WTC11 (cell line): ENCODE measurements at places on chromosomes 2 and 18. TPM values are rescaled to one million over a fixed set of nuclear protein-coding genes. Genes with fewer than 3 reads are reported as not detected.

DNA sequence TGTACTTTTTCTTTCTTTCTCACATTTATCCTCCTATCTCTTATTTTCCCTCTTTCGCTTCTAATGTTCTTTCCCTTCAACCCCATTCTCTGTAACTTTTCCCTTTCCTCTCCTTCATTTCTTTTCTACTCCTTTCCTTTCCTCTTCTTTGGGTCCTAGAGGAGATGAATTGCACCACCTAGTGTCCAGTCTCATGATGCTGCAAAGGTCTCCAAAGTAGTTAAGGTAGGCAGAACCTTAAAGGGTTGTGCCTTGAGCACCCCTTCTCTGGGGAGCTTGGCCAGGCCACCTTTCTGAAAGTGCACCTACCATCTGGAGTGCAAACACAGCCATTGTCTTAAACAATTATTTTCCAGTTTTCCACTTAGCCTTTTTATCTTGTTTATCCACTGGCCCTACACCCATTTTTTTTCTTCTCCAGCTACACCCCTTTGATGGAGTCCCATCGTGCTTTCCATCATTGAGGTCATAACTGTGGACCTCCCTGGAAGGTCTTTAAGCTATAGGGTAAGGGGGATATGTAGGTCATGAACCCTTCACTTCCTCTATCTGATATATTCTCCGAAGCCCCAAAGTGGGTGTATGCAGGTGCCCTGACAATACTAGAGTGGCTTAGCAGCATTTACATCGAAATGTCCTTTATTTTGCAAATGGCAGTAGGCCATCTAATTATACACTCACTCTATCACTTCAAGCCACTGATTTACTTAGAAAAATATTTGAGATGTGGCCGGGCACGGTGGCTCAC is 155.9 kb downstream of the ESCO1 start:
- peak; percentile 47 for DNase-seq
- H3K27ac ChIP-seq, result no peak overlapping the region
- peaks cover 7% of the 10 kb centered on the region; the same call in 1 of the 2 replicates for H3K4me1 ChIP-seq
- H3K36me3 ChIP-seq, result no peaks in the 10 kb centered on the region
- no peak overlapping the region for H3K4me3 ChIP-seq

Gene GAREM1
- 7.0 to 7.7 TPM (median 7.4 TPM) in 3 replicates for total RNA-seq

DNA sequence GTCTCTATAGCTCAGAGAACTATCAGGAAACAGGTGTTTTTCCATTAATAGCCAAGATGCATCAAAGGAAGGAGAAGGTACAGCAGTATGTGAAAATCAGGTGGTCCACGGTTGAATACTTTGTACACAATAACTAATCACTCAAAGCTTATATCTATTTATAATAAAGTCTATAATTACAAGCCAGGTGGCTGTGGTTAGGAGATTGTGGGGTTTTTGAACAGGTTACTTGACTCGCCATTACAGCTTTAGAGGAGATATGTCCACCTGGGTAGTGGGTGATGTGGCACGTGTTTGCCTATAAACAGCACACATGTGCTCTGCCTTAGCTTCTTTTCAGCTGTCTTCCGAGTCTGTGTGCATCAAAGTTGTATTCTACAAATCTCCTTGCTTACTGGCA is 892.2 kb upstream of the ZEB2 start:
- H3K4me1 ChIP-seq, result no peaks in the 10 kb centered on the region
- DNase-seq, result no peak
- no peaks in the 10 kb centered on the region for H3K27me3 ChIP-seq
- peaks cover 6% of the 10 kb centered on the region; the same call in 1 of the 2 replicates for H3K36me3 ChIP-seq
- H3K27ac ChIP-seq, result no peak overlapping the region

Gene TOGARAM2
- total RNA-seq, result 0.62 to 1.0 TPM (median 1.0 TPM) in 3 replicates

GRCh38 chr2:17901246-17901645 is 22.8 kb downstream of the KCNS3 start:
- H3K36me3 ChIP-seq, result peaks cover 19% of the 10 kb centered on the region
- no peaks in the 10 kb centered on the region for H3K27me3 ChIP-seq
- H3K4me1 ChIP-seq, result peaks cover 24% of the 10 kb centered on the region
- DNase-seq, result no peak
- H3K27ac ChIP-seq, result 0 out of 2 replicates have a peak overlapping the region, but pooled peaks have one; percentile 11
- no peak overlapping the region for H3K4me3 ChIP-seq

DNA sequence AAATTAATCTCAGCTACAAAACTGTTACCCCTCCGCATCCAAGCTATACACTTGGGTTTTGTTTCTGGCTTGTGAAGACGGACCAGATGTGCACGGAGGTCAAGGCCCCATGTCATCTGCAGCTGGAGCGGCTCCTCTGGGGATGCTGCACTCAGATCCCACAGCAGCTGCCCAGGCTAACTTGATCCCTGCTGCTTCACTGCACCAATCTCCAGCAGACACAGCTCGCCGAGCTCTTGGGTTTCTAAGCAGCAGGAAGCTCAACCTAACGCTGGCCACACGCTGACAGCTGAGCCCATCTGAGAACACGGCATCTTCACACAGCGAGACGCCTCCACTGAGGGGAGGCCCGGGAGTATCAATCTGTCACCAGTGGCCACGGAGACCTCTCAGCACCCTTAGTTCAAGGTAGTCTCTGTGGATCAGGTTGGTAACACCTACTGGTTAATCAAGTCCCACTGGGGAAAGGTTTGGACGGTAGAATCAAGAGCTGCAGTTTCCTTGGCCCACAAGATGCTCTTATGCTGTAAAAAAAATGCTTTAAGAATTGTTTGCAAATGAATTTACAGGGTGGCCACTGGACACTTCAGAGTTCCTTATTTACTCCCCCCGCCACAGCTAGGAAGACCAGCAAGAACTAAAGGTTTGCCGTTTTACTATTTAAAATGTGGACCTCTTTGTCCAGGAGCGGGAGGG is 67.5 kb downstream of the EMILIN2 start:
- no peak for DNase-seq
- H3K4me3 ChIP-seq, result no peak overlapping the region

DNA sequence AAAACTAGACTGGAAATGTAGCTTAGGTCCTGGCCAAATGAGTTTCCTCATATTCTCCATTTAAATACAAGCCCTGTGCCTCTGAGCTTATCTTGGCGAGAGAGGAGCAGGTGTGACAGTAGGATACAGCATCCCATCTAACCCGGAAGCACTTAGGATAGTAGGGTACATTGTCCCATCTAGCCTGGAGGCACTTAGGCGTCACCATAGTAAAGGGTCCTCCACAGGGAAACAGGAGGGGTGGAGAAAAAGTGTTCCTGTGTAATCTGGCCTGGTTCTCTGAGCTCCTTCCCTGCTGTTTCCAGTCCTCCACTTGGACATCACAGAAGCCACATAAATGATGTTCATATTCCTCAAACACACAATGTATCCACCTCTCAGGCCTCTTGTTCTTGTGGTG is 301.4 kb downstream of the GALR1 start:
- H3K4me3 ChIP-seq, result no peak overlapping the region
- H3K27me3 ChIP-seq, result no peaks in the 10 kb centered on the region
- DNase-seq, result no peak

GRCh38 chr2:101724125-101724474 is 26.6 kb downstream of the MAP4K4 start:
- no peak for DNase-seq
- H3K27me3 ChIP-seq, result no peaks in the 10 kb centered on the region
- H3K4me3 ChIP-seq, result no peak overlapping the region
- no peaks in the 10 kb centered on the region for H3K36me3 ChIP-seq

DNA sequence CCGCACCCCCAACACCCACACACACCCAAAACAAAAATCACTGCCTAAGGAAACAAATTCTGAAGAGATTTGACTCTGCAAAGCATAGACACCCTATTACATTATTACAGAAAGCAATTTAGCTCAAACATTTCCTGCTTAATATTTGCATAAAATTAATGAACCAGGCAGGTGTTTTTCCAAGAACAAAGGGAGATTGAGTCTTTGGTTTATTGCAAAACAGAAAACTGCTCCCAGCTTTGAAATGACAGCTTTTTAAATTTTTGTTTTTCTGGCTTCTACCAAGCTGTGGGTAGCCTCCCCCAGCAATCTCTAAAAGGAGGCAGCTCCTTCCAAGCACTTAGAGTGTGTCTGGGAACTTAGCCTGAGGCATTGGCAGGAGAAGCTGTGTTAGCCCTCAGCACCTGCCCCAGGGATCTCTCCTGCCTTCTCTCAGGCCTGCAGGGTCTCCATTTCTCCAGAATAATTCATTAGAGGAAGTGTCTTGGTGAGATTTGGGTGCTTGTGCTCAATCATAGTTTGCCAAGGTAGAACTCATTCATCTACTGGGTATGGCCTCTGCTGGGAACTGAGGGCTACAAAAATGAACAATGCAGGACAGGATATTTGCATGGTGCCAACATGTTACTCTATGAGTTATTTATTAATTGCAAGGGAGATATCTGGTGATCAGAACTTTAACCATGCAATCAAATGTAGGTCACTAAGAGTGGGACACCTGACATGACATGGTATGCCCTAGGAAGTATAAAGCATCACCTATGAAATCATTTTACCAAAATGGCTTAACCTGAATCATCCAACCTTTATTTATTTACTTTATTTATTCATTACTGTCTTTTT is 58.7 kb downstream of the B3GNT2 start:
- peaks cover 3% of the 10 kb centered on the region; the same call in 1 of the 2 replicates for H3K36me3 ChIP-seq
- H3K27ac ChIP-seq, result no peak overlapping the region
- no peak for DNase-seq
- no peak overlapping the region for H3K4me3 ChIP-seq
- H3K27me3 ChIP-seq, result no peaks in the 10 kb centered on the region

DNA sequence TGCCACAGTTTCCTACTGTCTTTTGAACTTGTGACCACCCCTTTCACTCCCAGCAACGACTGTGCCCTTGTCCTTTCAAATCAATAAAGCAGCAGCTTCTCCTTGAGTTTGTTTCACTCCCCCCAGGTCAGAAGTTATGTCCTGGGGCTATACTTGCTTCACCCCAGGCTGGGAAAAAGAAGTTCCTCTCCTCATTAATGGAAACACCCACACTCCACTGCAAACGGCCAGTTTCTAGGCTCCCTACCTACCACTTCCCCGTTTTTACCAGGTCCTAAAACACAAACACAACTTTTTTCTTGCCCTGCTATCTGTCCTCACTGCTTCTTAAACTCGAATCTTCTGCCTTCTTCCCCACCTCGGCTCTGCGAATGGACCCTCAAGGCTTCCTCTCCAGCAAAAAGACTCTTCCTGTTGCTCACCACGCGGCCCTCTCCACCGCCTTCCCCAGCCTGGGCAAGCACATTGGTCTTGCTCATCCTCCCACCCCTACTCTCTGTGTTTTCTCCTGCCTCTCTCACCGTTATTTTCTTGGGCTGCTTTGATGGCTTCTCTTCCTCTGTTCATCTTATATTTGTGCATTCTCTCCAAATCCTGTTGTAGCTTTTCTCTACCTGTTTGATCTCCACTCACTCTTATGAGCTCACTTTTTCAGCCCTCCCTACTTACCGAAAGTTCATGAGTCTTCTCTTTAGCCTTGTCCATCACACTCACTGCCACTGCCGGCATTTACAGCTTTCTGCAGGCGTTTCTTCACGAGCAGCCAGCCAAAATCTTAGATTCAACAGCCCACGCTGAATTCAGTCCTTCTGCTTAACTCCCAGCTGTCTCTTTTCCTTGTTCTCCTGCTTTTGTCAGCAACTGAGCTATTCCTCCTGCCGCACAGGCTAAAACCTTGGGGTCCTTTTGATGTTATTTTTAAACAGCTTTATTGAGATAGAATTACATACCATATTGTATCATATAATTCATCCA is 7.0 kb upstream of the SP5 start:
- peaks cover 74% of the 10 kb centered on the region for H3K27me3 ChIP-seq
- peaks cover 52% of the 10 kb centered on the region for H3K4me1 ChIP-seq
- H3K36me3 ChIP-seq, result peaks cover 4% of the 10 kb centered on the region
- no peak overlapping the region for H3K4me3 ChIP-seq
- no peak for DNase-seq
- no peak overlapping the region for H3K27ac ChIP-seq

Gene GKN2
- total RNA-seq, result not detected in 3 replicates

Gene GTF3C2
- total RNA-seq, result 103 to 123 TPM (median 107 TPM) in 3 replicates

DNA sequence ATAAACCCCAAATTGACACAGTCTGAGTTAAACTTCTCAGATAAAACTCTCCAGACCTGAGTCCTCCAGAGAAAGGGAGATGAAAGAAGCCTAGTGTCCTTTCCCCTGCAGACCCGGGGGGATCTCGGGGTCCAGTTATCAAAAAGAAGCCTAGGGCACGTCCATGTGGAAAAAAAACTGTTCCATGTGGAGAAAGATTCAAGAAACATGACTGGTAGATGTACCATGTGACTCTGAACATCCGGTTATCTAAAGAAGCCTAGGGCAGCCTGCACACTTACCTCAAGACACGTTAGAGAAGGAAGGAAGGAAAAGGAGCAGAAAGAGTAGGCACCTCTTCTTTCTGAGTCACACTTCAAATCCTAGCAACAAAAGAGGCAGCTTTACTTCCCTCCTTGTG is 421.0 kb downstream of the LRATD1 start:
- H3K36me3 ChIP-seq, result peaks cover 5% of the 10 kb centered on the region; the same call in 1 of the 2 replicates
- H3K27me3 ChIP-seq, result no peaks in the 10 kb centered on the region; the same call in 1 of the 2 replicates
- no peak for DNase-seq
- H3K27ac ChIP-seq, result no peak overlapping the region
- H3K4me3 ChIP-seq, result no peak overlapping the region
- H3K4me1 ChIP-seq, result peaks cover 51% of the 10 kb centered on the region
